Peyer's patch (tissue), 4 donors: ENCODE measurements at places on chromosomes 5 and 9. TPM values are rescaled to one million over a fixed set of nuclear protein-coding genes. Genes with fewer than 3 reads are reported as not detected.

Gene BAAT
- 1.2 TPM for total RNA-seq

- H3K27me3 ChIP-seq = no peaks in the 10 kb centered on the region
- H3K36me3 ChIP-seq = no peaks in the 10 kb centered on the region
- no peak overlapping the region for H3K4me3 ChIP-seq
- no peak for DNase-seq
These were observed 325.3 kb downstream of the TLE1 start for GRCh38 chr9:81363916-81364480.

GRCh38 chr5:132475497-132475882 is 15.1 kb downstream of the IRF1 start:
- no peak overlapping the region for H3K4me3 ChIP-seq
- H3K36me3 ChIP-seq = no peaks in the 10 kb centered on the region
- DNase-seq = no peak

DNA sequence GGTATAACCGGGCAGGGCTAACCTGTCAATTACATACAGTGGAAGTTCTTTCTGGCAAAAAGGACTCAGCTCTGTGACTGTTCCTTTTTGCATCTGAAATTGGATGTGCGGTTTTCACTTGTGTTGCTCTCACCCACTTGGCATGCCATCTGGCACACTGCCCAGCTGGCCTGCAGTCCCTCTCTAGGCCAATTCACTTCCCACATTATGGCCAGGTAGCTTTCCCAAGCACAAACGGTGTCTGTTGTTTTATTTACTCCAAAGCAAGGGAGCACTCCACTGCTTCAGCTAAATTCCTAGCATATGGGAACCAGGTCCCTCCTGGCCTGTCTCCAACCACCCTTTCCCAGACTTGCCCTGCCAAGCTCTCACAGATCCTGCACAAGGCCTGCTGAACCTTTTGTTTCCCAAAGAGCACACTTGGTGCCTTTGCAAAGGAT is 132.5 kb downstream of the SEMA6A start:
- peaks cover 4% of the 10 kb centered on the region for H3K4me1 ChIP-seq
- no peaks in the 10 kb centered on the region for H3K36me3 ChIP-seq
- no peak overlapping the region for H3K4me3 ChIP-seq
- H3K27ac ChIP-seq = no peak overlapping the region
- no peaks in the 10 kb centered on the region for H3K27me3 ChIP-seq
- no peak for DNase-seq

DNA sequence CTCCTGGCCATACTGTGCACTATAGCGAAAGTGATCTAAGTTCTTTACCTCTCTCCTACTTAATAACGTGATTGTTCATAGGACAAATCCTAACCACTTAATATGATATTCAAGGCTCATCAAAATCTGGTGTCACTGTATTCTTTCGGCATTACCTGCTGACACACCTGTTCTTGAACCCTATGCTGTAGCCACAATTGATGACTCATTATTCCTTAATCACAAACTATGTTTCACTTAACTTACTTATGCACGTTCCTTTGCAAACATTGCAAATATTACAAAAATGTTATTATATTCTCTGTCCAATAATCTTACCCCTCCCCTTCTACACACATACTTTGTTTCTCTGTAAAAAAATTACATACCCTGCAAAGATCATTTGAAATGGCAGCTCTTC is 158.1 kb upstream of the ADRA1B start:
- no peak overlapping the region for H3K4me3 ChIP-seq
- H3K36me3 ChIP-seq = no peaks in the 10 kb centered on the region
- H3K4me1 ChIP-seq = no peaks in the 10 kb centered on the region

GRCh38 chr5:82349652-82350051 is 71.5 kb upstream of the RPS23 start:
- H3K27ac ChIP-seq = no peak overlapping the region
- no peak for DNase-seq
- H3K27me3 ChIP-seq = no peaks in the 10 kb centered on the region
- H3K36me3 ChIP-seq = no peaks in the 10 kb centered on the region
- H3K4me1 ChIP-seq = no peaks in the 10 kb centered on the region

- H3K4me3 ChIP-seq = no peak overlapping the region
- DNase-seq = no peak
- H3K36me3 ChIP-seq = no peaks in the 10 kb centered on the region
- H3K4me1 ChIP-seq = no peaks in the 10 kb centered on the region
- no peak overlapping the region for H3K27ac ChIP-seq
- no peaks in the 10 kb centered on the region for H3K27me3 ChIP-seq
These were observed 9.3 kb upstream of the TRPC7 start for GRCh38 chr5:136374638-136375037.

DNA sequence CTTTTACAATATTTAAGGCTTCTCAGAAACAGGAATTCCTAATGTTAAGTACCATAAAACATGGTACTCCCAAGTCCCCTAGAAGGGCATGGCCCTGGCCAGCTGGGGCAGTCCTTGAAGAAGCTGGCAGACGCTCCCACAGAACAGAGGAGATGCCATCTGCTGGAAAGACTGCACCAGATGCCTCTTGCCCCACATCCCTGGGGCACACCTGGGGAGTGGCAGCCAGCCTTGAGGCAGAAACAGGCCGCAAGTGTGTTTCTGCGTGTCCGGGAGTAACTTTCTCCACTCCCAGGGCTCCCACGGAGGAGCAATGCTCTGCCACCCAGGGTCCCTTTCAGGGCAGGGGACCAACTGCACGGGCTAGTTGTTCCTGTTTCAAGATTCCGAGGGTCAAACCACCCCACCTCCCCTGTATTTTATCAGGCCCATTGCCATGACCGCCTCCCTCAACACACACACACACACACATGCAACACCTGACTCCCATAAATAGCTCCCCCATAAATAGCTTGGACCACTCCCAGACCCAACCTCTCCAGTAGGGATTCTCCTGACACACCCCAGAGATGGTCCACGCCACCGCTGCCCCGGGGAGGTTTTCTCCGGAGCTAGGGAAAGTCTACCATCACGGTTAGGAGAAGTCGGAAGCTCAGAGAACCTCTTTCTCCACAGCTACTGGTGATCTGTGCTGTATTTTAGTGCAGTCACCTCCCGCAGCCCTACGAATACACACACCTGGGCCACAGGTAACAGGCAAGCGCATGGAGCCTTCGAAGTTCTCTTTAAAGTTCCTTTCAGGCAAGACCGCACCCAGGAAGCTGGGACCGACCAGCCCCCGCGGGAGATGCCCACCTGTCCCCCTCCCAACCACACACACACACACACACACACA is 1.5 kb downstream of the SPOCK1 start:
- H3K27ac ChIP-seq = no peak overlapping the region
- H3K4me1 ChIP-seq = no peaks in the 10 kb centered on the region
- DNase-seq = no peak
- H3K36me3 ChIP-seq = no peaks in the 10 kb centered on the region
- no peaks in the 10 kb centered on the region for H3K27me3 ChIP-seq

Gene CNTNAP3B
- 5.3 TPM for total RNA-seq

Gene MZB1
- total RNA-seq = 4.8 TPM

DNA sequence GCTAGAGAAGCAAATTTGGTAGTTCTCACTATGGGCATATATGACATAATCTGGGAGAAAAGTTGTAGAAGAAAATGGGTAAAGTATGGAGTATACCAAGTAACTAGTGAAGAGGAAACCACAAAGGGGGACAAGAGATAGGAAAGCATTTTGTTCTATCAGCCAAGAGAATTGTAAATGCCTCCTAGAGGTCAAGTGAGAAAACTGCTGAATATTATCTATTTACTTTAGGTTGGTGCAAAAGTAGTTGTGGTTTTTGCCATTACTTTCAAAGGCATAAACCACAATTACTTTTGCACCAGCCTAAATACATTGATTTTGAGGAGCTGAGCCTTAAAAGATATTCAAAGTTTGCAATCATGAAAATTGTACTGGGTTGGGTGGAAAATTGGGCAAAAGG is 126.7 kb upstream of the GRHPR start:
- DNase-seq = no peak
- H3K4me3 ChIP-seq = no peak overlapping the region
- H3K27ac ChIP-seq = no peak overlapping the region
- H3K36me3 ChIP-seq = no peaks in the 10 kb centered on the region

GRCh38 chr5:135373736-135374515 is 25.1 kb downstream of the MACROH2A1 start:
- DNase-seq = no peak
- no peak overlapping the region for H3K27ac ChIP-seq
- no peak overlapping the region for H3K4me3 ChIP-seq
- H3K27me3 ChIP-seq = no peaks in the 10 kb centered on the region
- no peaks in the 10 kb centered on the region for H3K4me1 ChIP-seq
- H3K36me3 ChIP-seq = no peaks in the 10 kb centered on the region

GRCh38 chr9:3385871-3386270 is 139.9 kb downstream of the RFX3 start:
- no peak for DNase-seq
- no peaks in the 10 kb centered on the region for H3K27me3 ChIP-seq
- no peak overlapping the region for H3K4me3 ChIP-seq

DNA sequence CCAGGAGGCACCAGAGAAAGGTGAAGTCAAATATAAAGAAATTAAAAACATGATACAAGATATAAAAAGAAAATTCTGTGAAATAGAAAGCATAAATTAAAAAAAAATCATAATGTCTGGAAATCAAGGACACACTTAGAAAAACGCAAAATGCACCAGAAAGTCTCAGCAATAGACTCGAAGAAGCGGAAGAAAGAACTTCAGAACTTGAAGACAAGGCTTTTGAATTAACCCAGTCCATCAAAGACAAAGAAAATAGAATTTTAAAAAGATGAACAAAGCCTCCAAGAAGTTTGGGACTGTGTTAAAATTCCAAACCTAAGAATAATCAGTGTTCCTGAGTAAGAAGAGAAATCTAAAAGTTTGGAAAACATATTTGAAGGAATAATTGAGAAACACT is 168.3 kb downstream of the PRR16 start:
- no peak overlapping the region for H3K4me3 ChIP-seq
- no peak overlapping the region for H3K27ac ChIP-seq
- no peak for DNase-seq
- no peaks in the 10 kb centered on the region for H3K27me3 ChIP-seq
- H3K4me1 ChIP-seq = no peaks in the 10 kb centered on the region
- no peaks in the 10 kb centered on the region for H3K36me3 ChIP-seq
